ENCODE measurements at places on chromosomes 2 and 18. TPM values are rescaled to one million over a fixed set of nuclear protein-coding genes. Genes with fewer than 3 reads are reported as not detected.

GRCh38 chr2:102296449-102296848 is 14.9 kb upstream of the IL1RL1 start:
- no peak for DNase-seq

- DNase-seq: peak; percentile 89
These were observed 61.4 kb downstream of the TWIST2 start for GRCh38 chr2:238908960-238909951.

- no peak for DNase-seq
These were observed 35.0 kb downstream of the RPL37A start for GRCh38 chr2:216533609-216534008.

- no peak for DNase-seq
These were observed 312.0 kb downstream of the CELF4 start for GRCh38 chr18:37253394-37254235.

SLC5A7 gene
- total RNA-seq: 0.17 TPM
